Esophagus squamous epithelium (tissue), 5 donors: ENCODE measurements at places on chromosomes 1 and 21.

- DNase-seq: no peak
Measured at GRCh38 chr1:196056966-196057365, 551.3 kb downstream of the KCNT2 start.

- no peak for DNase-seq
Measured at GRCh38 chr1:28437264-28437923, 67.9 kb downstream of the PHACTR4 start.

DNA sequence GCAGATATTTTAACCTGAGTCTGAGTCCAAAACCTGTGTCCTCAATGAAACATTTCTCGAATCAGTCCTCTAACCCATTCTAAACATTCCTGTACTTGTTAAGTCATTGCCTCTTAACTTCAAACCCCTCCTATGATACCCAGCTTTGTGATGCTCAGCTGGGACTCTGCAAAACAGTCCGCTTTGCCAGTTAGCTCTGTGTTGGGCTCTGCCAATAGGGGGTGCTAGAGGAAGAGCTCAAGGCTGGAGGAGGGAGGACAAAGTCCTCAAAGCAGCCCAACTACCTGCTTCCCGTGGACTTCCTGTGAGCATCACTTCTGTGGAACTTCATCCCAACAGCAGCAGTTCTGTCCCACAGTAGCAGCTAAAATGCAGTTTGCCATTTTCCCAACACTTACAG lies 38.1 kb upstream of the SYT14 start:
- DNase-seq: no peak

GRCh38 chr21:37435120-37435519 lies 68.5 kb downstream of the DYRK1A start:
- no peak for DNase-seq

DNA sequence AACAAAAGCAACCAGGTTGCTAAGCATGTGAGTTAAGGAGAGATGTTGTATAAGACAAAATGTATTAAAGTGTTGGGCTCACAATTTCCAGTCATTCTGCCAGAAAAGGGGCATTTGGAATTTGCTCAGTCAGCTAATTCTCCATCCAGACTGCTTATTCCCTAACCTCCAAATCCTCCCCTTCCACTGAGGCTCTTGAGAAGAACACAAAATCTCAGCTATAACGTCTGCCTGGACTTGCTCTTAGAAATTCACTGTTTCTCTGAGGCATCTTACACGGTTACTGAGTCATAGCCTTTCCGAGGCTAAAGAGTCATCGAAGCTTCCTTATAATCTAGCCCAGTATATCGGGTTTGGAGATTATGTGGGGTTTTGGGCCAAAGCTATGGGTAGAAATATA lies 548.2 kb upstream of the ADGRL4 start:
- DNase-seq: no peak

DNA sequence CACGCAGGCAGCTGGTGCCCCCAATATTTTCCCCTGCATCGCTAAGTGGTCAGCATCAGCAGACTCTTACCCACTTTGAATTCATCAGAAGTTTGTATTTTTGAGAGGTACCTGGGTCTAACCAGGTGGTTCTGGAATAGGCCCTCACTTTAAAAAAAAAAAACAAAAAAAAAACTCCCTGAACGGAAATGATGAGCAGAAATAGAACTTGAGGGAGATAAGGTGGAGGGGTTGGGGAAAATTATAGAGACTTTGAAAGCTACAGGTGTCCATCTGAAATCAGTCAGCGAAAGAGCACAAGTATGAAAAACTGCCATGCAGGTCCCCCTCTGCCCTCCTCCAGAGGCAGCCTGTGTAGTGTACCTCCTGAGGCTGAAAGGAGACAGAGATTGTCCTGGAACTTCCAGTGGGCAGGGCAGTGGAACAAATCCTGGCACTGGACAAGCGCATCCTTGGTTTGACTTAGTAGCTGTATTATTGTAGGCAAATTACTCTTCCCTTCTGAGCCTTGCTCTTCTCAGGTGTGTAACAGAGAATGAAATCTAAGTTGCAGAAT lies 1.2 kb downstream of the SLAMF7 start:
- no peak for DNase-seq

- no peak for DNase-seq
Measured at GRCh38 chr1:16048573-16049189, 5.1 kb downstream of the CLCNKB start.

GRCh38 chr1:95313527-95313926 lies 79.5 kb downstream of the RWDD3 start:
- no peak for DNase-seq

GRCh38 chr21:28207436-28208173 lies 785.1 kb downstream of the LTN1 start:
- DNase-seq: no peak
